ENCODE measurements at places on chromosomes 16 and 17.

GRCh38 chr17:63848834-63849689 is 6.6 kb upstream of the SMARCD2 start:
- DNase-seq = peak; percentile 96

DNA sequence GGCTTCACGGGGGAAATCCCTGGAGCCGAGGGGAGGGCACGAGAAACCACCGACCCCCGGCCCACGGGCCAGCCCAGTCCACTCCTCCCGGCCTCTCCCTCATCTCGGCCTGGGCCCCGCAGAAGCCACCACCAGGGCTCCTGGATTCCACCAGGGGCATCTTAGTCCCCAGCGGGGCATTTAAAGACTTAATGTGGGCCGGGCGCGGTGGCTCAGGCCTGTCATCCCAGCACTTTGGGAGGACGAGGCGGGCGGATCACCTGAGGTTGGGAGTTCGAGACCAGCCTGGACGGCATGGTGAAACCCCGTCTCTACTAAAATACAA is 24.1 kb upstream of the ABR start:
- DNase-seq = no peak

DNA sequence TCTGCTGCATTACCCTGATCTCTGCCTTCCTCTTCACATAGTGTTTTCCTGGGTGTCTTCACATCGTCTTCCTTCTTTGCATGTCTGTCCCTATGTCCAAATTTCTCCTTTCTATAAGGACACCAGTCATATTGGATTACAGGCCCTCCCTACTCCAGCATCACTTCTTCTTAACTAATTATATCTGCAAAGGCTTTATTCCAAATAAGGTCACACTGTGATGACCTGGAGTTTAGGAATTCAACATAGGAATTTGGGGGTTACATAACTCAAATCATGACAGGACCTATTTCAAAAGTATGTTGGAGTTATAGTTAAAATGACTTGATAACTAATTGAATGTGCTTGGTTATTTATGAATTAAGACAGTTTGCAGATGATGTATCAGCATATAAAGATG is 490.5 kb upstream of the ERCC4 start:
- no peak for DNase-seq

GRCh38 chr16:4376126-4376892 is 4.7 kb downstream of the VASN start:
- no peak for DNase-seq

DNA sequence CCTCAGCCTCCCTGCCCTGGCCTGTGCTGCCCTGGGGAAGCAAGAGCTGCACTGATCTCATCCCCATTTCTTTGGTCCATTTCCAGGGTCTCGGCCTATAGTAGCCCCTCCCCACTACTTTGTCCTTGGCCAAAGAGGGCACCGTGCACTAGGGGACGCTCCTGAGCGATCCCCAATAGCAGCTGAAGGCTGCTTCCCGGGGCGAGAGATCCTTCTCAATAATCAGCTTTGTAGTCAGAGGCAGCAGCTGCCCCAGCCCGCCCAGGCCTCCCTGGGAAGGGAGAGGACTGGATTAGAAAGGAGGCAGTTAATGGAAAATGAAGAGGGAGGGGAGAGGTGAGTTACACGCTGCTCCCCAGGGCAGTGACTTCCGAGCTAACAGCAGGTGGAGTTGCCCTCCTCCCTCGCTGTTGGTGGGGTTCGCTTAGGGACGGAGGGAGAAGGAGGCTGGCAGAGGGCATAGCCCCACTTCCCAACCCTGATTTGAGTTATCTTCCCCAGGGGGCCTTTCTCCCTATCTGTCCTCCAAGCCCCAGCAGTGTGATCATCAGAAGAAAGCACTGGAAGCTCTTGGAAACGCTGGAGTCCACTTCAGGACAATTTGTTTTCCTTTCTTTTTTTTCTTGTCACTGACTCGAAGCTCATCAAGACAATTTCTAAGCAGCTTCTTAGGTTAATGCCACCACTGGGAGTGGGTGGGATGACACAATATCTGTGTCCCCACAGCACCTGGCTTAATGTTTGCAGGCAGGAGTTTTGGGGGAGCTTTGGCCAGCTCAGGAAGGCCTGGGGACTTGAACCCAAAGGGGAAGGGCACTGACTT is 2.6 kb downstream of the MXRA7 start:
- no peak for DNase-seq

DNA sequence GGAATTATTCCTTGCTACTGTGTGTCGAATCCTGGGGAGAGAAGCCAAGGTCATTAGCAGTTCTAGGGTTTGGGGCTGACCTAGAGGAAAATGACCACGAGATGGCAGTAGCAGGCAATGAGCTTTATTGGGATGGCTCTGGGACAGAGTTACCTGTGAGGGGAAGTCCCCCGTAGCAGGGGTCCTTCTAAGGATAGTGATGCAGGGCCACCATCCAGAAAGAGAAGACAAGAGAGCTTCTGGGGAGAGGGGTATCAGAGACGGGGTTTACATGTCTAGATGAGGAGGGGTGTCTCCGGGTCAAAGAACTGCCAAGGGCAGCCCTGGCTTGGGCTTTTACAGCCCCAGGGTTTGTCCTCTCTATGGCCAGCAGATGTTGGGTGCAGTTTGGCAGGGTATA is 6.4 kb upstream of the GGT6 start:
- peak; percentile 19 for DNase-seq

- DNase-seq = no peak
Observed at GRCh38 chr16:77116856-77117255, 74.1 kb upstream of the MON1B start.

- DNase-seq = no peak
Observed at GRCh38 chr16:50390914-50391716, 22.3 kb upstream of the BRD7 start.

DNA sequence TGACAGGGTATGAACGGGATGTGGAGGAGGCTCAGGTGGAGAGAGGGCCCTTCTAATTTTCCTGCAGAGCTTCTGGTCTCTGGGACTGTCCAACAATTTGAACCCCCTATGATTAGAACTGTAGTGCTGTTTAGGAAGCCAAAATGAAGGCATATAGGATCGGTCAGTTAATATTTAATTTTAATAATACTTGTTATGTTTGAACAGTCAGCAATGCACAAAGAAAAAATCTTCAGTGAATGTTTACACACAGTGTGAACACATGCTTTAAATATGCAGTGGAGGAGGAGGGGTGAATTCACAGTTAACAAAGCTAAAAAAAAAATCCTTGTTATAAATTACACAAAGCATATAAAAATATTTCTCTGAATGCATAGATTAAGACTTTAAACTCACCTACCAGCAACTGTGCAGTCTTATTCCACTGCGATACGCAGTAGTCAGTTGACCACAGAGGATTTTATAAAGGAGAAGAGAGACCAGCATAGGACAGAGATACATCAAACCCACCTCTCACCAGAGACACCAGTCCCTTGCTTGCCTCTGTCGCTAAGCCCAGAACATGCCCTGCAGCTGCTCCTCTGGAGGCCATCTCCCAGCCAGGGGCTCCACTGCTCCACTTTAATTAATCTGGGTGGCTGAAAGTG is 14.6 kb downstream of the ANKRD40 start:
- no peak for DNase-seq

DNA sequence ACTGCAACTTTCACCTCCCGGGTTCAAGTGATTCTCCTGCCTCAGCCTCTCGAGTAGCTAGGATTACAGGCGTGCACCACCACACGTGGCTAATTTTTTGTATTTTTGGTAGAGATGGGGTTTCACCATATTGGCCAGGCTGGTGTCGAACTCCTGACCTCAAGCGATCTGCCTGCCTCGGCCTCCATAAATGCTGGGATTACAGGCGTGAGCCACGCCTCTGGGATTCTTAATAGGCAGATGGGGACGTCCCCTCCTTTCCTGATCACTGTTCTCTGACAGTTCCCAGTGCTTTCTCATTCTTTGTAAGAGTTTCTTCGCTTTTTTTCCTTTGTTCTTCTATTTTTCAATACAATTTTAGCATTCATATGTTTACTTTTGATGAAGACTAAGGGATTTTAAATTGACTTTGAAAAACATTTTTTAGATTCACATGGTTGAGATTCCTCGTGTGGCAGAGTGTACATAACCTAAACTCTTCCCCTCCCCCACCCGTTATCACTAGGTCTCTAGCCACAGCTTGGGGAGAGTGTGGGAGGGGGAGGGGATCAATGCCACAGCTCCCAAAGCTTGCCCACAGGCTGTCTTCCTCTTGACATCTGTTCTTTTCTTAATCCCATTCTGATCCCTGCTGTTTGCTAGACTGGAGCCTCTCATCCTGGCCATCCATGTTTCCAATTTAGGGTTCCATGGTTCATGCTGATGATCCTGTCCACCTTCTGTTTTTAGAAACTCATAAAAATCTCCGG is 11.0 kb downstream of the ADORA2B start:
- DNase-seq = no peak
